ENCODE measurements at places on chromosomes 13 and 19.

- DNase-seq, result no peak
Measured at GRCh38 chr19:2469102-2469914, 6.6 kb upstream of the GADD45B start.

DNA sequence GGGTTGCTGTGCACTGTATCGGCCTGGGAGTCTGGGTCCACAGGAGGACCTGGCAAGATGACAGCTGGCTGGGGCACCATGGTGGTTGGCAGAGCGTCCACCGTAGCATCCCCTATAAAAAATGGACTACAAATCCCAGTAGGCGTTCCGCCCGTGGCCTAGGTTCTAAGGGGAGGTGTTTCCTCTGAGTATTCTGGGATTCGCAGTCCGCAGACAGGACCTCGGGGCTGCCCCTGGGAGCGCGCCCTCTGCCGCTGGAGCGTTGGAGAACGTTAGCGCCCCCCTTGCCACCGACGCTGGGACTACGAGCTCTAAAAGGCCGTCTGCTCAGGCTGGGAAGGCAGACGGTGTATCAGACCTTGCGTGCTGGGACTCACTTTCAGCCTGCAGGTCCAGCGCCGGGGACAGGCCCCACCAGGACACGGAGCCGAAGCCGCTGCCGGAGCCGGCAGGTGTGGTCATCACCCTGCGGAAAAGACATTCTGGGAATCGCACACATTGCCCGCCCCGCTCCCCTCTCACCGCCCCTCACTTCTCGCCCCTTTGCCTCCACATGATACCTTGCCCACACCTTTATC is 372 bp downstream of the DNAAF3 start:
- no peak for DNase-seq

- no peak for DNase-seq
Measured at GRCh38 chr13:110756219-110756631, 42.7 kb downstream of the ING1 start.

DNA sequence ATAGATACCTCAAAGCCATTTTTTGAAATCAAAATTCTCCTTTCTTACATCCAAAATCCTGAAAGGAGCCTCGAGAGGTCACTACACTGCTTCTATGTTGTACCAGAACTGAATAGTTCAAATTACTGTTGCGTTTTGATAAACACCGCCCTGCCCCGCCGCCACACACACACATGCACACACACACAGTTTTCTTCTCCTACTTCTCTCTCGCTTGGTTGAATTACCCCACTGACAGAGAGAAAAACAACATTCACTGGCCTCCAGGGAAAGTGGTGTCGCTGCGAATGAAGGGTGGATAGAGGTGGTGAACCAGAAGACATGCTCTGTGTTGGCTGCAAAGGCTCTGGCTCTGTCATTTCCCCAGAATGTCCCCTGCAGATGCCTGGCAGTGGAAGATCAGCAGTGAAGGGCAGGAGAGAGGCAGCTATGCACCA is 183.4 kb upstream of the RFC3 start:
- DNase-seq, result no peak
